ENCODE measurements at places on chromosomes 7 and 10.

GRCh38 chr10:48507494-48507893 is 97.4 kb downstream of the ARHGAP22 start:
- DNase-seq, result no peak

DNA sequence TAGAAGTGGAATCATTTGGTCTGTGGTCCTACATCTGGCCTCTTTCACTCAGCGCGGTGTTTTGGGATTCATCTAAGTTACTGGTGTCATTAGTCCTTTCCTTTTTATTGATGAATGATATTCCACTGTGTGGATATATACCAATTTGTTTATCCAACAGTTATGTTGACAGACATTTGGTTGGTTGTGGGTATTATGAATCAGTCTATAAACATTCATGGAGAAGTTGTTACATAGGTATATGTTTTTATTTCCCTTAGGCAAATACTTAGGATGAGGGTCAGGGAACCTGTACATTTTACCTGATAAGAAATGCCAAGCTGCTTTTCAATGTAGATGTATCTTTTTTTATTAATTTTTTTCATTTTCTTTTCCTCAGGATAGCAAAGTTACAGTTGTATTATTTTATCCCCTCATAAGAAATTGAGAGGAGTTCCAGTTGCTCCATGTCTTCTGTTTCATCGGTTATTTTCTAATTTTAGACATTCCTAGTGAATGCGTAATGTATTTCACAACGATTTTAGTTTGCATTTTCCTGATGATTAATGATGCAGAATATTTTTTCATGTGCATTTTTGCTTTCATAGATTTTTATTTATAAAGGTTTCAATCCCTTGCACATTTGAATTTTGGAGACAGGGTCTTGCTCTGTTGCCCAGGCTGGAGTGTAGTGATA is 203.8 kb upstream of the SH2B2 start:
- no peak for DNase-seq

DNA sequence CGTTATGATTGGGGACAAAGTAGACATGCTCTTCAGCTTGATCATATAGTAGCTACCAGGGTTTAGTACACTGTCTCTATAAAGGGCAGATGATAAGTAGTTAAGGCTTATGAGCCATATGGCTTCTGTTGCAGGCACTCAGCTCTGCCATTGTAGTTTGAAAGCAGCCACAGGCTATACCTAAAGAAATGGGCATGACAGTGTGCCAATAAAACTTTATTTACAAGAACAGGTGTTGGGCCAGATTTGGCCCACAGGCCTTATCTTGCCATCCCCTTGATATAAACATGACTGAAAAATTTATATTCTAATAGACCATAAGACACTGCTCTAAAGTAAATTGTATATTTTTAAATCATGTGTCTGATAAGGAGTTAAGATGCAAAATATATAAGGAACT is 36.6 kb downstream of the GRK5 start:
- DNase-seq, result no peak

DNA sequence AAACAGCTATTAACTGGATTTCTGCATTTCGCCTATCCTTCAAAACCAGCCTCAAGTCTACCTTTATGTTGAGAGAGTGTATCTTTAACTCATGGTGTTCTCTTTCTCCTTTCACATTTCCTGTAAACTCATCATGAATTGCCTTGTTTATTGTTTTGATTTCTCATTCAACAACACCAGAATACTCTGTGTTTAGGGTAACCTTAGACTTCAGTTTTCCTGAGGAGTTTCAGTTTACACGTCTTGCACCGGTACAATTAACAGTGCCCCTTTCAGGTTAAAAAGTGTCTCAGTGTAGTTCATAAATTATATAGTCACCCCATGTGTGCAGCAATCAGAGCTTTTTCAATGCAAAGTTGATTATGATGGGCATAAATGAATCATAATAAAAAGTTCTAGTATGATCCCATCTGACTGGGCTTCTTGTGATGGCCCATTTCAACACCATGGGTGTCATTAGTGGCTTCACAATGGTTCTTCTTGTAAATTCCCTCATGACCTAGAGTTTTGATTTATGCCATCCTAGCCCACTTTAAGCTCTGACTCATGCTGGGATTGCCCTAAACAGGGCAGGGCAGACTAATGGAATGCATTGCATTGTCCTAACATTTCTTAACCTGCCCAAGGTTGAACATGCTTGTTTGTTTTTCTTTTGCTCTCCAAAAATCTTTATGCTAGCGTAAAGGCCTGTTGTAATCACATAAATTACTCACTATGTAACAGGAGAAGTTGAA is 22.0 kb downstream of the ITGB8 start:
- DNase-seq, result no peak

- no peak for DNase-seq
Measured at GRCh38 chr7:17069146-17069545, 187.4 kb upstream of the AGR3 start.

- no peak for DNase-seq
Measured at GRCh38 chr7:22610951-22611757, 111.2 kb upstream of the STEAP1B start.

- no peak for DNase-seq
Measured at GRCh38 chr7:787332-788240, 44.7 kb upstream of the SUN1 start.

GRCh38 chr7:41621953-41622831 is 80.7 kb downstream of the INHBA start:
- DNase-seq, result no peak

GRCh38 chr7:142314281-142314680 is 56.4 kb upstream of the PRSS58 start:
- DNase-seq, result no peak

DNA sequence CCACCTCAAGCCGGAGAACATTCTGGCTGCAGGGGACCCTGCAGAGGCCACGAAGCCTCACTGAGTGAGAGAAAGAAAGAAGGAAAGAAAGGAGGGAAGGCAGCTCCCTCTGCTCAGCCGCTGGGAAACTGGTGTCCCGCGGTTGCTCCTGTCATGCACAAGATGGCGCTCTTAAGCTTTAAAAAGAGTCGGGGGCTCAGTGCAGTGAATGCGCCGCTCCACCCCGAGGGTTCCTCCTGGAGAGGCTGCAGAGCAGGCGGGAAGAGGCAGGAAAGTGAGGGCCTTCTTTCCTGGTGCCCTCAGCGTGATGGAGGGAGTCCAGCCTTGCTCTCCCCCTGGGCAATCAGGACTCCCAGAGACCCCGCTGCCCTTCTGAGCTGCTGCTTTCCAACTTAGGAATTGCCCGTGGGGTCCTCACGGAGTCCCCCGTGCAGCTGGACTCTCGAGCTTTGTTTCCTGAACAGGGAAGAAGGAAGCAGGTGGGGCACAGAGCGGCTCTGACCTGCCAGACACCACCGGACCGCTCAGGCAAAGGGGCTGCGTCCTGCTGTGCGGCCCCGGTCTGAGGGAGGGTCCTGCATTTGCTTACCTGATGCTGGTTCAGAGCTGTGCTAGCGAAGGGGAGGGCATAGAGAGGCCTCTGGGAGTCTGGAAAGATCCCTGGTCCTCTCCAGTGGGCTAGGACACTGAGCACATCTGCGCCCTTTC is 141.9 kb upstream of the MKI67 start:
- DNase-seq, result no peak

- DNase-seq, result no peak
Measured at GRCh38 chr7:129591868-129592267, 19.7 kb upstream of the NRF1 start.

DNA sequence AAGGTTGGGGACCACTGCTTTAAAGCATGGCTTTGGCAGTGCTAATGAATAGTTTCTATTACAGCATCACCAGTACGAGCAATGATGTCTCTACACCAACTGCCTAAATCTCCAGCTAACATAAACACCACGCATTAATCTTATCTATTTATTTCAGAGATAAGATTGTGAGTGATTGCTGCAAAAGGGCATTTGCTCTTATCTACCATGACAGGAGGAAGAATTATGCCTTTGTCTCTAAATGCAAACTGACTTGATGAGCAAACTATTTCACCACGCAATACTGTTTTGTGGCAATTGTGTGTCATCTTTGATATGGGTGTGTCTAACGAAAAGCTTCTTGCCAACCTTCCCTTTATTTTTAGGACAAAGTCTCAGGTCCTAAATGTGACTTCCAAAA is 684.9 kb downstream of the SORCS1 start:
- no peak for DNase-seq

DNA sequence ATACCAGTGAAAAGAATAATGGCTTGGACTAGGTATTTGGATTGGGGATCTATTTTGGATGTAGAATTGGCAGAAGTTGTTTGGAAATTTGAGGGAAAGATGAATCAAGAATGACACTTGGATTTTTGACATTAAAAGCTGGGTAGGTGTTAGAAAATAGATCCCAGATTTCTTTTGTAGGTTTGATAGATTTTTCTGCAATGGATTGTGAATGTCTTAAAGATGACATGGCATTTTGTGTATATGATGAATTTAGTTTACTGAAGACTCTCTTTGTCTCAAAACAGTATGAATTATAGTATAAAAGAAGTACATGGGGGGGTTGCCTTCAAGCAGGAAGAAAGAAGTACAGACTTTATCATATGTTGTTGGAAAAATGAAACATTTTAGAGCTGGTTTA is 75.8 kb downstream of the MPLKIP start:
- DNase-seq, result no peak

GRCh38 chr10:112098682-112099081 is 84.9 kb downstream of the GPAM start:
- DNase-seq, result no peak

DNA sequence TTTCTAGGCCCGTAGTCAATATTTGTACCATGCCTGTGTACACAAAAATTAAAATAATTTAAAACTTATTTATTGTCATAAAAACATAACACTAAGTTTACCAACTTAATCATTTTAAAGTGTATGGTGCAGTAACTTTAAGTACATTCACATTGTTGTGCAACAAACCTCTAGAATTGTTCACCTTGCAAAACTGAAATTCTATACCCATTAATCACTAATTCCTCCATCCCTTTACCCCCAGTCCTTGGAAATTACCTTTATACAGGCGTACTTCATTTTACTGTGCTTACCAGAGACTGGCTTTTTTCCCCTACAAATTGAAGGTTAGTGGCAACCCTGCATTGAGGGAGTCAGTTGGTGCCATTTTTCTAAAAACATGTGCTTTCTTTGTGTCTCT is 6.3 kb upstream of the DYNC1I1 start:
- no peak for DNase-seq

DNA sequence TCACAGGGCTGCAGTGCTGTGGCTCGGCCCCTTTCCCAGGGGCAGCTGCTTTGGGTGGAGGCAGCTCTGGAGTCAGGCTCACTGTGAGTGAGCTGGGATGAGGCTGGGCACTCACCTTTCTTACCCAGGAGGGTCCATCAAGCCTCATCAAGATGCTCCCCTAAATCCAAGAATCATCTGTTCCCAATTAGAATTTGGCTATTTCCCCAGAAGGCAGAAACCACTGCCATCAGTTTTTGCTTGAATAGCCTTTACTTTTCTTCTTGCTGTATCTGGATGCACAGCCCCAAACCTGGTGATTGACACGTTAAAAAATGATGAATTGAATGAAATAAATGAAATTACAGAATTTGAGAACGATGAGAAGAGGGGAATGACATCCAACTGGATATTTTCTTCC is 74.3 kb upstream of the LYZL1 start:
- no peak for DNase-seq

- no peak for DNase-seq
Measured at GRCh38 chr10:86830043-86830591, 73.7 kb downstream of the BMPR1A start.

- DNase-seq, result no peak
Measured at GRCh38 chr10:1449572-1450205, 287.6 kb downstream of the ADARB2 start.

DNA sequence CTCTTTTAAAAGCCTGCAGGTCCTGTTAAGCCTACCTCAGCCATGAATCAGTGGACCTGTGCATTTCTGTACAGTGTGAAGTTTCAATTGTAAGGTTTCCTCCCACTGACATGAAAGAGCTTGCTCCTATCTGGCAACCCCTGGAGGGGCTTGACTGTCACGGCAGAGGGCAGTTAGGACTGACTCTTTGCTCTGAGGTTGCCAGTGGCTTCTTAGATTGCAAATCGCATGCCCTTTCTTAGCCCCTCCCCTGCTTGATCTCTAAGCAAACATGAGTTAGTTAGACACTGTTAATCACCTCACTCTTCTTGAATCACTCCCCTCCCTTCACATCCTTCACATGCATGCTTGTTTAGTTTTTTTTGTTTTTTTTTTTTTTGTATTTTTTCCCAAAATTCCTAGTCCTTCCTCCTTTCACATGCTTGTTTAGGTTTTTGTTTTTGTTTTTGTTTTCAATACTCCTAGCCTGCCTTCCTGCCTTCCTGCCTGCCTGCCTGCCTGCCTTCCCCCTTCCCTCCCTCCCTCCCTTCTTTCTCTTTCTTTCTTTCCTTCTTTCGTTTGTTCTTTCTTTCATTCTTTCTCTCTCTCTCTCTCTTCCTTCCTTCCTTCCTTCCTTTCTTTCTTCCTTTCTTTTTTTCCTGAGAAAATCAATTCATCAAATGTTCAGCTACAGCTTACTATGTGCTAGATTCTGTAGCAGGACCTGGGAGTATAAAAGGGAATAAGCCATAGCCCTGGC is 6.0 kb upstream of the HIPK2 start:
- no peak for DNase-seq

GRCh38 chr7:74288034-74288881 is 949 bp upstream of the CLIP2 start:
- no peak for DNase-seq

- no peak for DNase-seq
Measured at GRCh38 chr7:137110535-137110934, 233.0 kb downstream of the PTN start.

DNA sequence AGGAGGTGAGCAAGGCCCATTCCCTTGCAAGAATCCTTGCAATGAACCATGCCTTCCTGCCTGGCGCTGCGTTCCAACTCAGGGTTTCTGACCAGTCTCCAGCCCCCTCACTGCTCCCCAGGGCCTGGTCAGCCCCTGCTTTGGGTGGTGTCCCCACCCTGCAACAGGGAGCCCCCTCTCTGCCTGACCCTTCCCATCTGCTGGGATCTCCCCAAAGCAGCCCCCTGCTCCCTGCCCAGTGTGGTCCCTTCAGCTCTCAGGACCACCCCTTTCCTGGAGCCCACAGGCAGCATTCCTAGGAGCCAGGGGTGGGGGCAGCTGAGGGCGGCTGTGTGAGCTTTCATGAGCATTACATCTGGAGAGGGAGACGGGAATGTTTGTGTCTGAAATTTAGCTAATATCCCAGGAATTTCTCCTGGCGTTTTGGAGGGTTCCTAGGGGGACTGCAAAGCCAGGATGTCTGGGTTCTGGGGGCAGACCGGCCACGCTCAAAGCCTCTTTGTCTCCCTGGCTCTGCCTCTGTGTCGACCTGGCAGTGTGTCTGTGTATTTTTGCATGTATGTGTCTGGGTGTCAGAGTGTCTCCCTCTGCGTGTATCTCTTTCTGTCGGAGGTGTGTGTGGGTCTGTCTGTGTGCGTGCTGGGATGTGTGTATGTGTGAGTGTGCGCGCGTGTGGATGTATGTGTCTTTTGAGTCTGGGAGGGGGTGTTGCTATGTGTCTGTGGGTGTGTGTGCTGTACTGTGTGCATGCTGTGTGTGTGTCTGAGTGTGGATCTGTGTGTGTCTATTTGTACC is 300.5 kb upstream of the ZMIZ1 start:
- no peak for DNase-seq
